Lung microvascular endothelial cell (primary cell): ENCODE measurements at places on chromosomes 13 and 19.
A peak's percentile ranks its signal among the peaks of the same experiment; 100 is the strongest.

DNA sequence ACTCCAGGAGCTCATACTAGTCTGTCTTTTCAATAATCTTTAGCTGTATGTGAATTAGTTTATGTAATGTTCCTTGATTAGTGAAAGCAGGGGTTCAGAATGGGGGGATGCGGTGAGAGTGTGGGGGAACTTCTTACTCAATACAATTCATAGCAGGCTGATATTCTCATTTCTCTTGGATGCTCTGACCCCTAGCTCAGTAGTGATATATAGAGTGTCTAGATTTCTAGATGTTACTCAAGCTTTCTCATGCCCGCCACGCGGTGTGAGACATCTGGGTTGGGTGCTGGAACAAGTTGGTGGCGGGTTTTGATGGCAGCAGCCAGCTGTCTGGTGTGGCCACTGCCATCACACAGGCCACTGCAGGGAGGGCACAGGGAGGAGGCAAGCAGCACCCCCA lies 39.3 kb upstream of the FLT1 start:
- no peak for DNase-seq

- peak; percentile 11 for DNase-seq
These were observed 11.9 kb downstream of the ZIC5 start for GRCh38 chr13:99959540-99960230.

- DNase-seq: no peak
These were observed 32.4 kb downstream of the RASA3 start for GRCh38 chr13:114099918-114100445.

- no peak for DNase-seq
These were observed 69.5 kb upstream of the TDRD3 start for GRCh38 chr13:60327511-60327910.

DNA sequence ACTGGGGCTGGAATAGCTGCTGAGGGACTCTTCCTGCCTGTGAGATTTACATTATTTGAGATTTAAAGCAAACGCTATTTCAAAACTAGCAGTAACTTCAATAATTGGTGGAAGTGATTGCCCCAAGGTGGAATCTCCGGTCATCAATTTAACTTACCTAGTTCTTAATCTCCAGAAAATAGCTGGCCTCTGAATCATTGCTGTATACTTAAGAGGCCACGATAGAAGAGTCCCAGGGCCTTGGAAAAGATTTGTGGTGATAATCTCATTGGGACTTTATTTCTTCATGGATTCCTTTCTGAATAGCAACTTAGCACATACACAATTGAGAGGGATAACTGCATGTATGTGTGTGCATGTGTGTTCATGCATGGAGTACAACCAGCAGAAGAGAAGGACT lies 120.2 kb downstream of the DNAJC15 start:
- no peak for DNase-seq

- DNase-seq: peak; percentile 67
These were observed 18.0 kb downstream of the DCUN1D2 start for GRCh38 chr13:113472355-113473025.

DNA sequence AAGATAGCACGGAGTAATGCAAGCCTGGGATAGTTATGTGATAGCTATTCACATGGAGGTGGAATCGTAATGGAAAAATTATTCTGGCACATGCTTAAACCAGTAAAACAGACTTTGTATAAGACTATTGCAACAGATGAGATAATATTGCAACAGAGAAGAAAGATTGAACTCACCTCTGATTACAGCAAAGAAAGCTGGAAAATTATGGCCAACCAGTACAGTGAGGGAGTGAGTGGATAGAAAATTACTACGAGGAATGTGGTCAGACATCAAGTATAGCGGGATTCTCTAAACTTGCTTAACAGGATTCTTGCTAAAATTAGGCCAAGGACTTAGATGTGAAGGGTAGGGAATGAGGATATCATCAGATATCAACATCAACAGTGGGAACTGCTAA lies 397.6 kb upstream of the KLHL1 start:
- no peak for DNase-seq

DNA sequence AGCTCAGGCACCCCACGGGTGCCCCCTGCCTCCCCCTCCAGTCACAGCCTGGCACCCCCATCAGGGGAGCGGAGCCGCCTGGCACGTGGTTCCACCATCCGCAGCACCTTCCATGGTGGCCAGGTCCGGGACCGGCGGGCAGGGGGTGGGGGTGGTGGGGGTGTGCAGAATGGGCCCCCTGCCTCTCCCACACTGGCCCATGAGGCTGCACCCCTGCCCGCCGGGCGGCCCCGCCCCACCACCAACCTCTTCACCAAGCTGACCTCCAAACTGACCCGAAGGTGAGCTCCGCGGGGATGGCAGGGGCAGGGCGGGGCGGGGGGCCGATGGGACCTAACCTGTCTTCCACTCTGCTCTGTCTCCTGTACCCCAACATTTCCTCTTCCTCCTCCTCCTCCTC lies 25.0 kb downstream of the CKM start:
- DNase-seq: no peak

GRCh38 chr19:58083021-58083420 lies 15.0 kb downstream of the ZSCAN18 start:
- DNase-seq: no peak

- DNase-seq: no peak
These were observed 365.5 kb downstream of the UQCRFS1 start for GRCh38 chr19:28847468-28847867.

DNA sequence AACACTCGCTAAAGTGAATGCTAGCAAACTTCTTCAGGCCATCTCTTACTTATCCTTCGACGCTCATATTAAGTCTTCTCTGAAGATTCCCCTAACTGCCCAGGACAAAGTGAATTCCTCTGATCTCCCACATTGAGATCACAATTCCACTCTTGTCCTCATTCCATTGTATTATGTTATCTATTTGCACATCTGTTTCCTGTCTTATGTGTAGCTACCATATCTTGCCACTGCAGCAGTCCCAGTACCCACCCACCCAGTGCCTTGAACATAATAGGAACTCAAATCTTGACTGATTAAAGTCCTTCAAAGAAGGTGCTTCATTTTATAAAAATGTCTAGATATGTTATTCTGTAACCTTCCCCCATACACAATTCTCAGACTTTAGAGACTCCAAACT lies 702.3 kb downstream of the DIAPH3 start:
- peak; percentile 79 for DNase-seq

DNA sequence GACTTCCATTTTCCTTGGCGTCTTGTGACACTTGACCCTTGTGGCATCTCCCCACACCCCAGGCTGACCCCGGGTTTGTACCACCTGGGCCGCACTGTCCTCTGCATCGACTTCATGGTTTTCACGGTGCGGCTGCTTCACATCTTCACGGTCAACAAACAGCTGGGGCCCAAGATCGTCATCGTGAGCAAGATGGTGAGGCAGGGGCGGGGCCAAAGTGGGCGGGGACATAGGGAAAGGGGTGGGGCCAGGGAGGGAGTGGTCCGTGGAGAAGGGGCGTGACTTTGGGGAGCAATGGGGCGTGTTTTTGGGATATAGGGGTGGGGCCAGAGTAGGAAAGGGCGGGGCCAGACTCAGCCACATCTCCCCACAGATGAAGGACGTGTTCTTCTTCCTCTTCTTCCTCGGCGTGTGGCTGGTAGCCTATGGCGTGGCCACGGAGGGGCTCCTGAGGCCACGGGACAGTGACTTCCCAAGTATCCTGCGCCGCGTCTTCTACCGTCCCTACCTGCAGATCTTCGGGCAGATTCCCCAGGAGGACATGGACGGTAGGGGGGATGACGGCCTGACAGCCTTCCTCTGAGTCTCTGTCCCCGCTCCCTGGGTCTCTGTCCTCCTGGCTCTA lies 42.8 kb downstream of the TRPM4 start:
- no peak for DNase-seq

DNA sequence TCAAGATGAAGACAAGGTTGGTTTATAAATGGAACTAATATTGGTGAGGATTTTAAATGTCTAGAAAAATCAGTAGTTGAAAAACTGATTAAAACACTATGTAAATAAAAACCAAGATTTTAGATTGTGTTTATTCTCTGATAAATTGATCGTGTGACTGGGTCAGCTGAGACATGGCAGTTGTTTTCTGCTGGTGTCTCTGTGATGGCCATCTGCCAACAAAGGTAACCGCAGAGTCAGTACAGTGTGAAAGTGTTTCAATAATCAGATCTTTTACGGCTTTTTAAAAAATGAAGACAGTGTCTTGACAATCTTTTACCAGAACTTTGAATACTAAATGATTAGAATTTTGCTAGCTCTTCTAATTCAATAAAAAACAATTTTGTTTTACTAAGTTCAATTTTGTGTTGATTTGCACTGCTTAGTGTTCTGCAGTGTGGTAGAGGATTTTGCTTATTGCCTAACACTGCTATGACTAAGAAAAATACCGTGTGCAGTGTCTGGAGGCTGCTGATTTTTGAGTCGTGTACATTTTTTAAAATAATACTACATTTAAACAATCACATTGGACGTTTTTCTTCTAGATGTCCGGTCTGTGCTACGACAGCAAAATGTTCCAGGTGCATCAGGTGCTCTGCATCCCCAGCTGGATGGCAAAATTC lies 32.7 kb upstream of the GPR183 start:
- no peak for DNase-seq

GRCh38 chr19:48768994-48769713 lies 13.8 kb downstream of the FGF21 start:
- DNase-seq: no peak

GRCh38 chr19:17314007-17314593 lies 4.7 kb downstream of the DDA1 start:
- DNase-seq: no peak

GRCh38 chr13:114102521-114103288 lies 29.7 kb downstream of the RASA3 start:
- DNase-seq: no peak

- DNase-seq: no peak
These were observed 391.3 kb downstream of the FOXO1 start for GRCh38 chr13:40275155-40275554.

DNA sequence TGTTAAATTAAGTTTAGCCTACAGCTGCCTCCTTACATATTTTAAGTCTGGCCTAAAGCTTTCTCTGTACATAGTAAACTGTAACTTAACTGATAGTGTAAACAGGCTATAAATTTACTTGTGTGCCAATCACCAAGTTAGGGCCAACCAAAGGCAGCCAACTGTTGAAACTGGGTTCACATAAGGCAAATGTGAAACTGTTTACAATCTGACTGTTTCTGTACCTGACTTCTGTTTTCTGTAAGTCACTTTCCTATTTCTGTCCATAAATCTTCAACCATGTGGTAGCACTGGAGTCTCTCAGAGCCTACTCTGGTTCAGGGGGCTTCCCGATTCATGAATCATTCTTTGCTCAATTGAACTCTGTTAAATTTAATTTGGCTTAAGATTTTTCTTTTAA lies 103.1 kb downstream of the RAP2A start:
- no peak for DNase-seq

GRCh38 chr13:41561170-41561569 lies 103.8 kb downstream of the RGCC start:
- no peak for DNase-seq

- no peak for DNase-seq
These were observed 4.0 kb downstream of the MCF2L start for GRCh38 chr13:112972867-112973576.

DNA sequence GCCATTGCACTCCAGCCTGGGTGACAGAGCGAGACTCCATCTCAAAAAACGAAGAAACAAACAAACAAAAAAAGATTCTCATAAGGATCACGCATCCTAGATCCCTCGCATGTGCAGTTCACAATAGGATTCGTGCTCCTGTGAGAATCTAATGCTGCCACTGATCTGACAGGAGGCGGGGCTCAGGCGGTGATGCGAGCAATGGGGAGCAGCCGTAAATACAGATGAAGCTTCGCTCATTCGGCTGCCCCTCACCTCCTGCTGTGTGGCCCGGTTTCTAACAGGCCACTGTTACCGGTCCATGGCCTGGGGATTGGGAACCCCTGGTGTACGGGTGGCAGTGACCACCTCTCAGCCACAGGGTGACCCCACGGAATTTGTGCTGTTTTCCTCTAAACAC lies 98.2 kb upstream of the MRI1 start:
- no peak for DNase-seq

- DNase-seq: no peak
These were observed 459.1 kb downstream of the DCT start for GRCh38 chr13:94020426-94020825.

DNA sequence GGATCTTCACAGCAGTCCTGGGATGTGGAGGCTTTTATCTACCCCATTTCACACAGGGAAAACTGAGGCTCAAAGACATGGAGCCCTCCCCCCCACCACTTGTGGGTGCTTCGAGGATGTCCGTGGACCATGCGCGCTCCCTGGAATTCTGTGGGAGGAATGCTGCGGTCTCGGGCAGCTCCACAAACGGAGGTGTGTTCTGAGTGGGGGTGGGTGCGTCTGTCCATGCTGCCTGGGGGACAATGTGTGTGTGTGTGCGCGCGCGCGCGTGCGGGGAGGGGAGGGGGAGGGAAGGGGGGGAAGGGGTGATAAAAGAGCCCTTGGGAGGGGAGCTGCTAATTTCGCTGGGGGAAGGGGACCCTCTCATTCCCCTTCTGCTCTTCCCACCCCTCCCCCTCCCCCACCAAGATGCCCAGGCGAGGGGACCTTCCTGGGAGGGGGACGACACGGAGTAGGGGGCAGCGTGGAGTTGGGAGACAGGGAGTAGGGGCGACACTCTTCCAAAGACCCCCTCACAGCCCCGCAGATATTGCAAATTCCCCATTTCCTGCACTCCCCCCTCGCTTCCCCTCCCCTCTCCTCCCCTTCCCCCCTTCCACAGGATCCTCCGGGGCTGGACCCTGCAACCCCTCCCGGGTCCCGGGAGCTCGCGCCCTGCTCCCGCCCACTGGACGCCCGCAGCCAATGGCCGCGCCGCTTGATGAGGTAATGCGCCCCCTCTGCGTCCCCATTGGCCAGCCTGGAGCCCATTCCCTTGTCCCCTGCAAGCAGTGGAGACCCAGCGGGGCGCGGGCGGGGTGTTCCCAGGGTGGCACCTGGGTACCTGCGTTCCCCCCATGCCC lies 18.9 kb upstream of the ZNRF4 start:
- peak; percentile 10 for DNase-seq

GRCh38 chr13:76798037-76798436 lies 88.2 kb downstream of the KCTD12 start:
- DNase-seq: no peak

DNA sequence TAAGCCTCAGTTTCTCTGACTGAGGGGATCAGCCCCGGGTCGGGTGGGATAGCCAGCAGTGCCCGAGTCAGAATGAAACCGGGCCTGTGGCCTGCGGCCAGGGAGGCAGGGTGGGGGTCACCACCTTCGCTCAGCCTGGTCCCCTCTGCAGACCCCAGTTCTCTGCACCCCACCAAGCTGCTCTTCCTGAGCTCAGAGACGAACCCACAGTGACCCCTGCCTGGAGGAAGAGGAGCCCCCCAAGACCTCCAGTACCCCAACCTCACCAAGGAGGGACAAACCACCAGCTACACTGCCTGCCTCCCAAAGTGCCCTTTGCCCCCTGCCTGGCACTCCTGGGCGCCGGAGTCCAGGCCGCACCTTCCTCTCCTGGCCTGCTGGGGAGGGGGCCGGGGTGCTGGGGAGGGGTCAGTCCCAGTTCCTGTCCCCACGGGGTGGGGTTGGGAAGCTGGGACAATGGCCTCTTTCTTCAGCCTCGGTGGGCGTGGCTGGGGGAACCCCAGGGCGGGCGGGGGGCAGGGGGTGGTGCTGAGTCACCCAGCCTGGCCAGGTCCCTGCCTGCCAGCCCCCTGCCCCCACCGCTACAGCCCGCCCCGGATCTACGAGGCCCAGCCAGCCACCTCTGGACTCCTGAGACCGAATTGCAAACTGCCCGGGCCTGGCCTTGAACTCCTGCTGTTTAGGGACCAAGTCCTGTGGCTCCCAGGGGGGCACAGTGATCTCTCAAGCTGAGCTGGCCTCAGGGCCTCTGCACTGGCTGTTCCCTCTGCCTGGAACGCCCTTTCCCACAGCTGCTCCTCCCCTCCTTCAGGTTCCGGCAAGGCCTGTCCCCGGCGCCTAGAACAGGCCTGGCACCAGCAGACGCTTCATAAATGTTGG lies 14.3 kb downstream of the ZBTB7A start:
- no peak for DNase-seq

GRCh38 chr19:51712461-51713081 lies 11.2 kb downstream of the HAS1 start:
- peak; percentile 64 for DNase-seq
